Aortic smooth muscle cell (primary cell): ENCODE measurements at places on chromosomes 11 and 22. TPM values are rescaled to one million over a fixed set of nuclear protein-coding genes. Genes with fewer than 3 reads are reported as not detected.

The CCDC81 gene
- 0.26 and 0.87 TPM in 2 replicates for total RNA-seq

The OR52I1 gene
- not detected in 2 replicates for total RNA-seq

The CHRM1 gene
- not detected in 2 replicates for total RNA-seq

The OR2AG1 gene
- not detected in 2 replicates for total RNA-seq

The TTC12 gene
- 18.1 and 18.8 TPM in 2 replicates for total RNA-seq

The TMEM134 gene
- 20.5 and 21.1 TPM in 2 replicates for total RNA-seq
